T-cell (primary cell): ENCODE measurements at places on chromosomes 3 and 15.
A peak's percentile ranks its signal among the peaks of the same experiment; 100 is the strongest.

GRCh38 chr15:27936164-27936563, 163.0 kb downstream of the OCA2 start:
- H3K27me3 ChIP-seq: peaks cover 7% of the 10 kb centered on the region
- H3K27ac ChIP-seq: no peak overlapping the region
- H3K4me3 ChIP-seq: no peak overlapping the region
- H3K36me3 ChIP-seq: no peaks in the 10 kb centered on the region
- DNase-seq: no peak

DNA sequence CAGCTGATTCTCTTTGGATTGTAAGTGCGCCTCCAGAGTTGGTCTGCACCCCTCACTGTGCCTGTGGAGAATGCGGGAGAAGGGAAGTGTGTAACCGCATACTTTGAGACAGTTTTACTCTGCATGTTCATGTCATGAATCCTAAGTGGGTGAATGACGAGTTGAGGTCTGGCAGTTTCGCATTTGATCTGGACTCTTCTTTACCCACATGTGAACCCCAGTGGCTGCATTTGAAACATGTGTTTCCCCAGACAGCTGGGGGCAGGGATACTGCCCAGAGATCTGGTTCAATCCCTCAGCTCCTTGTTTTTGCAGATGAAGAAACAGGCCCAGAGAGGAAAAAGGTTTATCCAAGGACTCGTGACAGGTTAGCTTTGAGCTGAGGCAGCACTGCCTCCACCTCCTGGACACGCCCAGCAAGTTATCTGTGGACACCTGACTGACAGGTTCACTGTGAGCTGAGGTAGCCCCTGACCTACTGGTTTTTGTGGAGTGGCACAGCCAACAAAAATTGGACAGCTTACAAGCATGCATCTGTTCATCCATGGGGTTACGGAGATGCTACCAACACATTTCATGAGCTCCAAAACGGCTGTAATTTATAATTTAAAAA, 207.3 kb downstream of the XXYLT1 start:
- no peak overlapping the region for H3K27ac ChIP-seq
- DNase-seq: no peak
- no peak overlapping the region for H3K4me3 ChIP-seq
- H3K36me3 ChIP-seq: peaks cover 3% of the 10 kb centered on the region
- H3K4me1 ChIP-seq: no peaks in the 10 kb centered on the region

GRCh38 chr3:119401503-119402440, 61.6 kb downstream of the TMEM39A start:
- DNase-seq: no peak
- H3K4me3 ChIP-seq: no peak overlapping the region
- H3K36me3 ChIP-seq: no peaks in the 10 kb centered on the region
- H3K4me1 ChIP-seq: no peaks in the 10 kb centered on the region
- H3K27ac ChIP-seq: no peak overlapping the region
- H3K27me3 ChIP-seq: no peaks in the 10 kb centered on the region

DNA sequence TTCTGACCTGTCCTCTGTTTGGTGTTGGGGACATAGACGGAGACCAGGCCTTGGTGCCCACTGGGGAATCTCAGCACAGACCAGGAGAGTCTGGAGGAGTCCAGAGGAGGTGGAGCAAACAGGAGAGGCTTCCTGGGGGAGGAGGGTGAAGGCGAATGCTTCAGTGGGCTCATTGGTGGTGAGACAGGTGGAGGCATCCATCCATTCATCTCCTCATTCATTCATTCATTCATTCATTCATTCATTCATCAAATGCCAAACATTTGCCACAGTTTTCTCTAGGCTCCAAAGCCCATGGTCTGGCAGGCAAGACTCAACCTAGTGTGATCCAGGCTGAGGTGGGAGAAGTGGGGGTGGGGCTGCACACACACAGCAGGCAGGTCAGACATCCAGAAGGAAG, 7.9 kb upstream of the LINGO1 start:
- no peaks in the 10 kb centered on the region for H3K27me3 ChIP-seq
- no peak for DNase-seq
- H3K36me3 ChIP-seq: no peaks in the 10 kb centered on the region
- no peak overlapping the region for H3K4me3 ChIP-seq

GRCh38 chr3:27324686-27325085, 44.5 kb downstream of the NEK10 start:
- no peak for DNase-seq
- H3K4me3 ChIP-seq: no peak overlapping the region
- no peak overlapping the region for H3K27ac ChIP-seq
- no peaks in the 10 kb centered on the region for H3K4me1 ChIP-seq

GRCh38 chr15:75362642-75363249, 5.7 kb downstream of the MAN2C1 start:
- no peak for DNase-seq
- H3K4me3 ChIP-seq: no peak overlapping the region
- H3K27me3 ChIP-seq: no peaks in the 10 kb centered on the region
- no peak overlapping the region for H3K27ac ChIP-seq
- H3K4me1 ChIP-seq: peaks cover 7% of the 10 kb centered on the region

- no peak overlapping the region for H3K4me3 ChIP-seq
- no peak overlapping the region for H3K27ac ChIP-seq
- H3K27me3 ChIP-seq: no peaks in the 10 kb centered on the region
- DNase-seq: no peak
- no peaks in the 10 kb centered on the region for H3K36me3 ChIP-seq
Observed at GRCh38 chr3:21544076-21544462, 206.9 kb downstream of the ZNF385D start.

DNA sequence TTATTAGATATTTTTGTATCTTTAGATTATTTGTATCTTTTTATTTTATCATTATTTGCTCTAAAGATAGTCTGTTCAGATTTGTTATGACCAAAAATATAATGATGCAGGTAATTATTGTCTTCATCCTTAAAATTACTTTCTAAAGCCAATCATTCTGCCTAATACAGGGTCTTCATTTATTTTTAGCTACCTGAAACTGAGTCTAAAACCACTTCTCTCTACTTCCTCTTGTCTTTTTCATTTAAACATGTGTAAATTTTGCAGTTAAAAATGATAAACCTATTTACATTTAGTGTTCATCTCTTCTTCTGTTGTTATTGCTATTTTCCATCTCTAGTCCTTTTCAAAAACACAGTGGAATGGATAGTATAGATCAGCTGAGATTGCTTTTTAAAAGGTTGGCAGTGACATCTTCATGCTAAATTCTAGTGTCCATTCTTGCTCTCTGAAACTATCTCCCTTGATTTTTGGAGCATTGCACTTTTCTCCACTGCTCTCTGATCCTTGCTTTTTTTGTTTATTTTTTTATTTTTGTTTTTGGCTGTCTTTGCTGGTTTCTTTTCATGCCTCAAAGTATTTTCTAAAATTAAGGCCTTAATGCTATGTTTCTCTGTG, 91.8 kb downstream of the UBE2E2 start:
- H3K4me3 ChIP-seq: no peak overlapping the region
- no peak overlapping the region for H3K27ac ChIP-seq
- no peaks in the 10 kb centered on the region for H3K36me3 ChIP-seq
- no peaks in the 10 kb centered on the region for H3K4me1 ChIP-seq

GRCh38 chr15:77543159-77543882, 89.4 kb downstream of the LINGO1 start:
- no peak overlapping the region for H3K27ac ChIP-seq
- H3K4me3 ChIP-seq: peak overlapping the region; percentile 89
- peaks cover 15% of the 10 kb centered on the region for H3K4me1 ChIP-seq
- no peaks in the 10 kb centered on the region for H3K27me3 ChIP-seq

- H3K4me1 ChIP-seq: no peaks in the 10 kb centered on the region
- H3K36me3 ChIP-seq: no peaks in the 10 kb centered on the region
- no peak overlapping the region for H3K27ac ChIP-seq
- H3K27me3 ChIP-seq: no peaks in the 10 kb centered on the region
Observed at GRCh38 chr3:69791919-69792399, 52.7 kb downstream of the MITF start.

DNA sequence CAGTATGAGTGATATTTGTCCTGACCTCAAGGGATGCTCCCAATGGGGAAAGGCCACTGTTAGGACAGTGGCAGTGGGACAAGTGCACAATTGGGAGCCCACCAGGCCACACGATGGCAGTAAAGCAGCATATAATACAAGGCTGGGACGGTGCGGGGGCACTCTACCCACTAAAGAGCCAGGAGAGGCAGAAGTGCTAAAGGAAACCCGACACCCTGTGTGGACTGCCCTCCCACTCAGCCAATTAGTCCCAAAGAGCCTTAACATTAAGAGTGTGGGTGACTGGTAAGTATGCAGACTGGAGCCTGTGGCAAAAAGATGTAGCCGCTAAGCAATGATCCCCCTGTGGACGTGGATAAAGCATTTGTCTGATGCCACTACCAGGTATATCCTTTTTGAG, 8.2 kb upstream of the ZNF589 start:
- peaks cover 7% of the 10 kb centered on the region for H3K27me3 ChIP-seq
- H3K4me1 ChIP-seq: peaks cover 3% of the 10 kb centered on the region
- DNase-seq: peak; percentile 30
- H3K36me3 ChIP-seq: no peaks in the 10 kb centered on the region
- H3K4me3 ChIP-seq: no peak overlapping the region

GRCh38 chr15:60970246-60971170, 258.6 kb downstream of the RORA start:
- no peaks in the 10 kb centered on the region for H3K27me3 ChIP-seq
- no peak overlapping the region for H3K4me3 ChIP-seq
- no peaks in the 10 kb centered on the region for H3K36me3 ChIP-seq
- no peak for DNase-seq
- H3K27ac ChIP-seq: no peak overlapping the region
- H3K4me1 ChIP-seq: no peaks in the 10 kb centered on the region

- H3K27ac ChIP-seq: peak overlapping the region; percentile 54
- no peaks in the 10 kb centered on the region for H3K27me3 ChIP-seq
- no peak for DNase-seq
- no peak overlapping the region for H3K4me3 ChIP-seq
- peaks cover 78% of the 10 kb centered on the region for H3K36me3 ChIP-seq
Observed at GRCh38 chr15:74800559-74801094, 12.0 kb upstream of the LMAN1L start.

- H3K36me3 ChIP-seq: no peaks in the 10 kb centered on the region
- no peak for DNase-seq
- H3K4me3 ChIP-seq: peak overlapping the region; percentile 73
- no peaks in the 10 kb centered on the region for H3K27me3 ChIP-seq
Observed at GRCh38 chr3:195908694-195909581, 587 bp upstream of the TNK2 start.

- no peaks in the 10 kb centered on the region for H3K36me3 ChIP-seq
- DNase-seq: no peak
- no peaks in the 10 kb centered on the region for H3K4me1 ChIP-seq
- no peaks in the 10 kb centered on the region for H3K27me3 ChIP-seq
- no peak overlapping the region for H3K4me3 ChIP-seq
- H3K27ac ChIP-seq: no peak overlapping the region
Observed at GRCh38 chr3:38397320-38397719, 50.7 kb downstream of the XYLB start.

DNA sequence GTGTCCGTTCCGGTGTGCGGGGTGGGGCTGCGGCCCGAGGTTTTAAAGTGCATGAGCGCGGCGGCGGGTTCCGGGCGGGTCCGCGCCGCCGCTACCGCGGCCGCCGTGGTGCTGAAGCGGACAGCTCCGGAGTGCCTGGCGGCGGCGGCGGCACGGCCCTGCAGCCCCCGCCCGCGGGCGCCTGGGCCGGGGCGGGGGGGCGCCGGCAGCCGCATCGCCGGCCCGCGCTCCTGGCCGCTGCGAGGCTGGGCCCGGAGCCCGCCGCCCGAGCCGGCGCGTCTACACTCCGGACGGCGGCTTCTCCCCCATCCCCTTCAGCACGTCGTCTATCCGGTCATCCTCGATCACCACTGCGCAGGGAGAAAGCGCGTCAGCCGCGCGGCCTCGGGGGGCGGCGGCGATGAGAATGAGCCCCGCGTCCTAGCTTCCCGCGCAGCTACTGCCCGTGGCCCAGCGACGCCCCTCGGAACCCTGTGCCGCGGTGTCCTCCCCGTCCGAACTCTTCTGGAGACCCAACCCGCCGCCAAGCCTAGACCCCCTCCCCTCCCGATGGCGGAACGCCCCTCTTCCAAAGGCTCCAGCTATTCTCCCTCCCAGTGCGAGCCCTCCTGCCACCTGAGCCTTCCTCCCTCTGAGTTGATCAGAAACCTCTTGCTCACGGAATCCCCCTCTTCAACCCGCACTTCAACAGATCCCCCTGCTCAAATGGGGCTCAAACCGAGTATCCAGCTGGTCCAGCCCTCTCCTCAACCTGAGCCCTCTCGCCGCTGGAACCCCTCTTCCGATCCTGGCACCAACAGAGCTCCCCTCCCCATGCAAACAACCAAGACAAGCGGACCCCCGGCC, 1.3 kb downstream of the CAMK2N2 start:
- H3K36me3 ChIP-seq: no peaks in the 10 kb centered on the region
- DNase-seq: peak; percentile 44
- H3K4me1 ChIP-seq: peaks cover 31% of the 10 kb centered on the region
- no peak overlapping the region for H3K27ac ChIP-seq
- peak overlapping the region; percentile 36 for H3K4me3 ChIP-seq
- peaks cover 5% of the 10 kb centered on the region for H3K27me3 ChIP-seq

- H3K4me3 ChIP-seq: no peak overlapping the region
- DNase-seq: no peak
- H3K27ac ChIP-seq: no peak overlapping the region
- H3K36me3 ChIP-seq: no peaks in the 10 kb centered on the region
Observed at GRCh38 chr3:36964817-36965216, 20.0 kb upstream of the TRANK1 start.

- H3K27ac ChIP-seq: no peak overlapping the region
- no peaks in the 10 kb centered on the region for H3K36me3 ChIP-seq
- no peaks in the 10 kb centered on the region for H3K4me1 ChIP-seq
- DNase-seq: no peak
Observed at GRCh38 chr3:2343031-2343682, 244.5 kb downstream of the CNTN4 start.

DNA sequence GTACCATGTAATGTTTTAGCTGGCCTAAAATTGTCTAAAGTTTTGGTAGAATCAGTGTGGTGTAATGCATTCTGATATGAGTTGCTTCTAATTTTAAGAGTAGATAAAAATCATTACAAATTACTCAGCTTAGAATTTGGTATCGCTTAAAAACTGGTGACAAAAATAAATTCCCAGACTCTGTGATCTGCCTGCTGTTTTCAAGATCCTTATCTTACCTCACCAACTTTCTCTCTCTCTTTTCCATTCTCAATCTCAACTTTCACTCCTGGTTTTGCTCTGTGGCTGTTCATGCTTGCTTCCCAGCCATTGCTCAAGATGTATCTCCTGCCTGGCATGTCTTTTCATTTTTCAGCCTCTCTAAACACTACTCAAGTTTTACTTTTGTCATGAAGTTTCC, 45.7 kb downstream of the TCF12 start:
- DNase-seq: no peak
- no peak overlapping the region for H3K4me3 ChIP-seq
- H3K27ac ChIP-seq: no peak overlapping the region
- H3K36me3 ChIP-seq: no peaks in the 10 kb centered on the region
- no peaks in the 10 kb centered on the region for H3K27me3 ChIP-seq
